ENCODE measurements at places on chromosomes 16 and 17. TPM values are rescaled to one million over a fixed set of nuclear protein-coding genes. Genes with fewer than 3 reads are reported as not detected.

DNA sequence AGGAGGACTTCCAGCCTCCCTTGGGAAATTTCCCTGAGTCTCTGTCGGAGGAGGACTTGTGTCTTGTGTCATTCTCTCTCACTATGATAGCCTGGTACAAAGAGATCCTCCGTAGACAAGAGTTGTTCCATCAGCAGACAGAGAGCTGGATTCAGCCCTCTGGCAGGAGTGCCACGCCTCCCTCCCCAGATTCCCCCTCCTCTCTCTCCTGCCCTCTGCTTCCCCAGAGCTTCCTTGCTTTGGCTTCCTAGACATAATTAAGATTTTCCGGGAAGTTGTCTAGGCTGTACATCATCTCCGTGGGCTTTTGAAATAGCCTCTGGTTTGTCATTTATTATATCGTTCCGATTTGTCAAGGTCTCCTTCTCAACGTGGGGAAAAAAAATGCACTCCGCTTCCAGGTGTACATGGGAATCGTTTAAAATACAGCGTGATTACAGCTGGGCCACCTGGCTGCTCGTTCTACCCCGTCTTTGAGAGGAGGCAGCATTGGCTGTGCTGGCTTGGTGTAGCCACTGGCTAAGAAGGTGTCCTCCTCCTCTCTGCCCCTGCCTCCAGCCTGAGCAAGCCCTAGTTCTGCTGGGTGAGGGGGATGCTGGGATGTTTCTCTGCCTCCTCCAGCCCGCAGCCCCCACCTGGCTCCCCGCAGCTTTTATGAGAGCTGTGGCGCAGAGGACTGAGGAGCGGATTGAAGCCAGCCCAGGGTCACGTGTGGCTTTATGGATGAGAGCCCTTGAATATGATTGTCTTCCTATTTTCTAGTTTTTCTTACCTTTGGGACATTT lies 282.5 kb downstream of the SNX29 start:
- H3K36me3 ChIP-seq, result no peaks in the 10 kb centered on the region
- H3K27me3 ChIP-seq, result no peaks in the 10 kb centered on the region
- H3K4me1 ChIP-seq, result peaks cover 13% of the 10 kb centered on the region
- H3K27ac ChIP-seq, result no peak overlapping the region
- DNase-seq, result no peak

DNA sequence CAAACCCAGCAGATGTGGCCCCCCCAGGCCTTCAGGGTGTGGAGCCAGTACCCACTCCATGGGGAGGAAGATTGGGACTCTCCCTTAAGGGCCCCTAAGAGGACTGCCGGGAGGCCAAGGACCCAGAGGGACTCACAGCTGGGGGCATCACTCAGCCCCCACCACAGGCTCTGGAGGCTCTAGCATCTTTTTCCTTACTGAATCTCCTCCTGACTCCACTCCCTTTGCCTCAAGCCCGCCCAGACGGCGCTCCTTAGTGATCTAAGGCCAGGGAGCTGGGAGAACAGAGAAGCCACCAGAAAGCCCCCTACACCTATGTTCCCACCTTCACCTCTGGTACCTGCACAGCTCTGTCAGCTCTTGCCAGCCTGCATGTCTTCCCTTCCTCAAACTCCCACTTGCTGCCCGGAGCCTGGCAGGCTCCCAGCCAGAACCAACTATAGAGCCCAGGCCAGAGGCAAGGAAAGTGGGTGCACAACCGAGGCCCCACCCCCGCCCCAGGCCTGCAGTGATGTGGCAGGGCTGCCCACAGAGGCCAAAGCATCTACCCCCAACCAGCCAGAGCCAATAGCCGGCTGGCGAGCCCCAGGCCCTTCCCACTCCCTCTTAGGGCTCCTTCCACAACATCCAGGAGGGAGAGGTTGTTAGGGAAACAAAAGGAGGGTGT lies 22.3 kb upstream of the MPO start:
- no peaks in the 10 kb centered on the region for H3K27me3 ChIP-seq
- H3K4me1 ChIP-seq, result no peaks in the 10 kb centered on the region
- no peak overlapping the region for H3K4me3 ChIP-seq
- H3K36me3 ChIP-seq, result no peaks in the 10 kb centered on the region

DNA sequence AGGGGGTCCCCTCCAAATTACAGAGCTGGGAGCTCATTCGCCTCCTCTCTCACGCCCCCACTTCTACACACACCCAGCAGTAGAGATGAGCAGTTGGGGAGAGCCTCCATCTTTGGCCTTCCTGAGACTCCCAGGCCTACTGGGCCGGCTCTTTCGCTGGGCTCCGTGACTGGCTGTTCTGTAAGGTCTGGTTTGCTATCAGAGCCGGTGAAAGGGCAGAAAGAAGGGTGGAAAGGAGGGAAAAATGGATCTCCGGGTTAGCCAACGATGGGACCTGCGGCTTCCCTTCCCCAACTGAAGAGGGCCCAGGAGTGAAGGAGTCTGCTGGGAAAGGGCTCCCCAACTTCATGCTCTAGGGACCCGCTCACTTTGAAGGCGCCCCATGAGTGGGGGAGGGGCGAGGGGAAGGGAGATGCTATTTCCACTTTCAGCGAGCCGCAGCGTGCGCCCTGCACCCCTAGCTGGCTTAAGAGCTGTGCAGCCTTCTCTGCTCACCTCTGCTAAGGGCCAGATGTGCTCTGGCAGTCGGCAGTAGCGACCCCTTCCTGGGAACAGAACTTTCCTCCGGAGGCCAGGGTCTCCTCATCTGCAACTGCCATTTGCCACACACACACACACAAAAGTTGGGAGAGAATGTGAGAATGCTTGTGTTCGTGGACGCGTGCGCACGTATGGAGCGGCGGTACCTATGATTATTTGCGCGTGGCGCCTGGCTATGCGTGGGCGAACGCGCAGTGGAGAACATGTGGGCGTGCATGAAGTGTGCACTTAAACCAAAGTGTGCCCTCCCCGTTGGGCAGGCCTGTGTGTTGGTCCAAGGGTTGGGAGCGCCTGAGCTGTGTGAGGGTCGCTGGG lies 2.9 kb upstream of the FOXF1 start:
- peak overlapping the region; percentile 89 for H3K27ac ChIP-seq
- H3K4me3 ChIP-seq, result peak overlapping the region; percentile 66
- no peak for DNase-seq
- no peaks in the 10 kb centered on the region for H3K36me3 ChIP-seq
- peaks cover 22% of the 10 kb centered on the region for H3K4me1 ChIP-seq

DNA sequence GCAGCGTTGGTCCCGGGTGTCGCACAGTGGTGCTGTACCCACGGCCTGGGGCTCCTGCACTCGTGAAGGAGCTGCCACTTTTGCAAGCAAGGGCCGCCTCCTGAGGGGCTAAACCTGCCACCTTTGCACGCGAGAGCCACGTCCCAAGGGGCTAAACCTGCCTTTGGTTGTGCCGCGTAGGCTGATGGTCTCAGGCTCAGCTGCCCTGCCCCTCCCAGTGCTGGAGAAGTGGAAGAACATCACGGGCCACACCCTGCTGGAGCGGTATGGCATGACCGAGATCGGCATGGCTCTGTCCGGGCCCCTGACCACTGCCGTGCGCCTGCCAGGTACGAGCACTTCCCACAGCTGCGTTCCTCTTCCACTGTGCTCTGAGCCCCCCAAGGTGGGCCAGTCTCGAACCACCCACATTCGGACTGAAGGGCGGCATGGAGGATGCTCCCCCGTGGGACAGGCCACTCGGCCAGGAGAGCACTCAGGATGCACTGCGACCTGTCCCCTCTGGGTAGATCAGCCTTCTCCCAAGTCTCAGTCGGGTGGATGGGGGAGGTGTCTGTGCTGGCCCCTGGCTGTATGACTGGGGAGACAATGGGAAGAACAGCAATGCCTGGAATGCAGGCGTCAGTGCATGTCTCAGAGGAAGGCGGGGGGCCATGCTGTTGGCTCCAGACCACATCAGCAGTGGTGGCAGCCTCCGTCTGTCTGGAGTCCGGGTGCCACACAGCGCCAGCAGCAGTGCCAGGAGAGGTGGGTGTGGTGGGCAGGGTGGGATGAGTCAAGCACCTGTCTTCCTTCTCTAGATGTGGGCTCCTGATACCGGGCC lies 20.7 kb downstream of the ACSF3 start:
- peak overlapping the region; percentile 67 for H3K27ac ChIP-seq
- H3K4me1 ChIP-seq, result peaks cover 15% of the 10 kb centered on the region
- peak; percentile 47 for DNase-seq
- peaks cover 76% of the 10 kb centered on the region for H3K36me3 ChIP-seq

GRCh38 chr17:78419970-78420815 lies 41.7 kb downstream of the PGS1 start:
- peaks cover 96% of the 10 kb centered on the region for H3K4me1 ChIP-seq
- H3K27ac ChIP-seq, result peak overlapping the region; percentile 66
- no peaks in the 10 kb centered on the region for H3K27me3 ChIP-seq
- H3K4me3 ChIP-seq, result peak overlapping the region; percentile 2
- H3K36me3 ChIP-seq, result peaks cover 67% of the 10 kb centered on the region

GRCh38 chr16:80803339-80804055 lies 901 bp downstream of the CDYL2 start:
- DNase-seq, result peak; percentile 63
- H3K27me3 ChIP-seq, result no peaks in the 10 kb centered on the region
- H3K27ac ChIP-seq, result no peak overlapping the region
- H3K4me1 ChIP-seq, result peaks cover 4% of the 10 kb centered on the region
- peak overlapping the region; percentile 62 for H3K4me3 ChIP-seq
- no peaks in the 10 kb centered on the region for H3K36me3 ChIP-seq

- DNase-seq, result no peak
- peak overlapping the region; percentile 69 for H3K27ac ChIP-seq
- no peaks in the 10 kb centered on the region for H3K36me3 ChIP-seq
- peaks cover 79% of the 10 kb centered on the region for H3K4me1 ChIP-seq
These were observed 87.3 kb upstream of the CORO6 start for GRCh38 chr17:29709866-29710519.

DNA sequence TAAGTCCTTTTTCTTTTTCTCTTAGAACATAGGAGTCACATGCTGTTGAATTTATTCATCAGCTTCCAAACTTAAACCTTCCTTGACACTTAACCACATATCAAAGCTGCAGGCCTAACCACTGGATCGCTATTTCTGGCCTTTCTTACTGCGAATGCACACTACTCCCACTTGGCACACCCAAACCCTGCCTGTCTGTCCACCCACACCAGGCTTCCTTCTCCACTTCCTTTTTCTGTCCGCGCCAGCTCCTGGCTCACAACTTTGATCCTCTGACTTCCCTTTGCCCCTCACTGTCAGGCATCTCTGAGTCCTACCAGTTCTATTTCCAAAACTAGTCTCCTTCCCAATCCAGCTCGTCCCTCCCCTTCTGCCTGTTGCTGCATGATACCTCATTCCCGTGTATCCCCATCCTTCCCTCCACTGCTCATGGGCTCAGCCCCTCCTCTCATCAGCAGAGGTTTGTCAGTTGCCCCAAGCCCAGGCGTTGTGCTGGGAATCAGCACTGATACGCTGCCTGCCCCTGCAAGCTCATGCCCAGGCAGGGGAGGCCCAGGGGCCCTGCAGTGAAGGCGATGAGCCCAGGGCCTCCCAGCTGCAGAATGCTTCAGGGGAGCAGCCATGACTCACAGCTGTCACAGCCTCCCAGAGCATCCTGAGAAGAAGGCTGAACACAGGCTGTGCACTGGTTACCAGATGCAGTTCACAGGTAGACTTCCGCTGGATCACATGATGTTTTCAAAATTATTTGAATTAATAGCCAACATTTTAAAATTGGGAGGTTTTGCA lies 179.8 kb downstream of the KATNIP start:
- DNase-seq, result peak; percentile 71
- no peaks in the 10 kb centered on the region for H3K27me3 ChIP-seq
- no peak overlapping the region for H3K4me3 ChIP-seq
- H3K36me3 ChIP-seq, result peaks cover 24% of the 10 kb centered on the region
- H3K27ac ChIP-seq, result no peak overlapping the region

DNA sequence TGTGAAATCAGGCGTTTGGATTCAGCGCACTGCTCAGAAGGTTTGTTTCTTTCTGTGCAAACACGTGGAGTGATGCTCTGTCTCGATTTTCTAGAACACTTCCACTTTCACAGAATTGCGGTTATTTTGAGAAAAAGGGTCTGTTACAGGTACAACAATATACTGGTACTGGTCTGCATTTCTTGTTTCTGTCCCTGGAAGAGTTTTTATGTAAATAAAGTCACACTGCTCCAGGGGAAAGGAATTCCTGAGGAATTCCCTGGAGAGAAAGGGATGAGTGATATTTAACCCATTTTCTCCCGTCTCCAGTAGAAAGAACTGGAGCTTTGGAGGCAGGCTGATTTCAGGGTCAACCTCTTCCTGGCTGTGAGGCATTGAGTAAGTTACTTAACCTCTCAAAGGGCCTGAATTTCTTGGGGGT lies 16.2 kb upstream of the RMI2 start:
- no peaks in the 10 kb centered on the region for H3K36me3 ChIP-seq
- no peak for DNase-seq
- no peak overlapping the region for H3K4me3 ChIP-seq
- no peaks in the 10 kb centered on the region for H3K27me3 ChIP-seq

- no peaks in the 10 kb centered on the region for H3K27me3 ChIP-seq
- H3K4me3 ChIP-seq, result peak within 1 kb of the TSS; percentile 70
- peak within 1 kb of the TSS; percentile 73 for H3K27ac ChIP-seq
- no peaks in the 10 kb centered on the region for H3K36me3 ChIP-seq
These were observed at the start of gene RND2 for GRCh38 chr17:43024407-43025289. Gene RND2, plus strand, starts transcription at chr17:43025231. Its CDS starts 117 bp downstream, at chr17:43025348.

GRCh38 chr17:74528491-74529199 lies 2.6 kb downstream of the CD300LB start:
- no peaks in the 10 kb centered on the region for H3K36me3 ChIP-seq
- H3K27ac ChIP-seq, result no peak overlapping the region
- peaks cover 7% of the 10 kb centered on the region for H3K4me1 ChIP-seq
- peak; percentile 41 for DNase-seq

- peaks cover 85% of the 10 kb centered on the region for H3K4me1 ChIP-seq
- H3K27me3 ChIP-seq, result no peaks in the 10 kb centered on the region
- H3K27ac ChIP-seq, result no peak overlapping the region
- no peak for DNase-seq
These were observed 29.9 kb downstream of the KANSL1 start for GRCh38 chr17:46163316-46163715.

DNA sequence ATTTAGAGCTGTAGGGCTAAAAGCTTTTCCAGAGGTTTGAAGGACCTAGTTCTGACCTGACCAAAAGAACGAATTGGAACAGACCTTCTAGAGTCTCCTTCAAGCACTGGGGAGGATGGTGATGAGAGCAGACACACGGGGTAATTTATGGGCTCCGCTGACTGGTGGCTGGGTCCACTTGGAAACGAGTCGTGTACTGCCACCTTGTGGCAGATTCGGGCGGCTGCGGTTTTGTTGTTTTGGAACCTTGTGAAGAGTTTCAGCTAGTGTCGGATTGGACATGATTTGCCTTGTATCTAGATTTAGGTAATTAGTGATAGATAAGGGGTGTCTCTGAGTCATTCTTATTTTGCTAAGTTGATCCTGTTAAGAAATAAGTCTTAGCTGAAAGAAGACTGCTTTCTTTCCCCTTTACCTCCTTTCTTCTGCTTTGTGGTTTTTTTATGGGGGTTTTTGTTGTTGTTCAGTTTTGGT lies 98.9 kb downstream of the AATF start:
- H3K27me3 ChIP-seq, result no peaks in the 10 kb centered on the region
- no peak overlapping the region for H3K4me3 ChIP-seq
- peaks cover 45% of the 10 kb centered on the region for H3K36me3 ChIP-seq
- peak; percentile 81 for DNase-seq
- H3K4me1 ChIP-seq, result no peaks in the 10 kb centered on the region
- H3K27ac ChIP-seq, result no peak overlapping the region

GRCh38 chr16:19382887-19383816 lies 34.5 kb upstream of the TMC5 start:
- H3K36me3 ChIP-seq, result no peaks in the 10 kb centered on the region
- no peak overlapping the region for H3K4me3 ChIP-seq
- no peaks in the 10 kb centered on the region for H3K27me3 ChIP-seq
- peaks cover 31% of the 10 kb centered on the region for H3K4me1 ChIP-seq
- DNase-seq, result peak; percentile 80

The CCL22 gene
- 2.0 TPM for total RNA-seq

The ABCC12 gene
- not detected for total RNA-seq

The SOCS7 gene
- 23.0 TPM for total RNA-seq

The HCRT gene
- not detected for total RNA-seq

The SETD6 gene
- total RNA-seq, result 17.3 TPM

The PERCC1 gene
- not detected for total RNA-seq

The TBX4 gene
- total RNA-seq, result 22.3 TPM
